Breast epithelium (tissue), 4 donors: ENCODE measurements at places on chromosomes 4 and X.

- no peak for DNase-seq
Measured at GRCh38 chrX:154804261-154804956, 876 bp downstream of the MPP1 start.

- no peak for DNase-seq
Measured at GRCh38 chr4:89295415-89295927, 12.1 kb downstream of the GPRIN3 start.

DNA sequence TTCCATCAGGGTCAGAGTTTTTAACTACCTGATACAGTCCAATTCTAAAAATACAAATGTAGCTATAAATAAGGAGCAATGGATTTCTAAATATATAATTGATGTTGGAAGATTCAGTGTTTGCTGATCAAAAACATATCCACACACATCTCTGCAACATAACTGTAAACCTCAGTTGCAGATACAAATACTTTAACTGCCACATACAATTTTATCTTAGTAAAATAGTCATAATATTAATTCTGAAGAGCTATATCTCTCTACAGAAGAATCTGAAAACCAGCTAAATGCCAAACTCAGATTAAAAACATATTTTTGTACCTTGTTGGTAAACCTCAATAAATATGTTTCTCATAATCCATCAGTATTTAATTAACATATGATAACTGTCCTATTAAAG is 674.3 kb upstream of the INTU start:
- DNase-seq, result no peak

DNA sequence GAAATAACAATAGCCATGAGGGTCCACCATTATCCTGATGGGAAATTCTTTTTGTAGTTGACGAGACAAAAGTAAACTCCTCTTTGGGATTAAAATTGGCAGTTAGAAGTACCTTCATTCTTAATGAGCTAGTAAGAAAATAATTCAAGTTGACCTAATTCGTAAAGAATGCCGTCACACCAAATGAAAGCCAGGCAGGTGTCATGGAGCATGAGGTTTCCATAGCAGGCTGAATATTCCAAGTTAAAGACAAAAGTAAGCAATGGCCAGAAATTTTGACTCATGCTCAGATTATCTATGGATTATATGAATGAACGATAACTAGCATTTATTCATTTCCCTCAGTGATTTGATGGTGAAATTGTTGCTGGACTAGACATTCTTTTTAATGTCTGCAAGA is 192.2 kb upstream of the FAT1 start:
- DNase-seq, result no peak

- DNase-seq, result no peak
Measured at GRCh38 chr4:96145601-96146000, 305.7 kb downstream of the PDHA2 start.

DNA sequence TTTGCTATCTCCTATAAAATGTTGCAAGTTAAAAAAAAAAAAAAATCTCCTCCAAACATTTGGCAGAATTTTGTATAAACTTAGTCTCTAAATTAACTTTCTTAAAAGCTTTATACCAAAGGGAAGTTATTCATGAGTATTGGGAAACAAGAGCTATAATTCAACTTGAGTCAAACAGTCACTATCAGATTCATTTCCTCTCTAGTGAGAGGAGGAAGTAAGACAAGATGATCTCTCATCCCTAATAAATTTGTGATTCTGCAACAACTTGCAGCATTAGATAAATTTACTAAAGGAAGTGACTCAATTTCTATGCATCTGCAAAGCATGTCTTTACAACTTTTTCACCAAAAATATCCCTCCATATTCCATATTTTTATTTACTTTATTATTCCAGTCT is 135.4 kb upstream of the GNPDA2 start:
- no peak for DNase-seq

- no peak for DNase-seq
Measured at GRCh38 chrX:53732797-53733196, 46.3 kb upstream of the HUWE1 start.

DNA sequence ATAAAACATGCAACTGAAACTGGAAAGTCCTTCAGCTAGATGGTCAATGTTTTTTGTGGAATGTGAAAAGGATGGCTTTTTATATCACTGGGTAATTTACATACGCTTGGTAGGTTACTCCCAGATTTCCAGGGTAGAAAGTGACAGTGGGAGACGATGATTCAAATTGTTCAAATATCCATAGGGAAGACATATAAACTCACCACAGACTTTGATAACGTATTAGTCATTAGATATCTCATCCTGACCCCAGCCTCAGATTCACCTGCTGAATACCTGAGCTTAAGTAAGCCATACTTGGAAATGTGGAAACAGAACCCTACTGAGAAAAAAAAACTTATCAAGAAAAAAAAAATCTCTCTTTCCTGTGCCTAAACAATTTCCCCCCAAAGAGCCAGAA is 169.4 kb downstream of the ZNF674 start:
- DNase-seq, result no peak

DNA sequence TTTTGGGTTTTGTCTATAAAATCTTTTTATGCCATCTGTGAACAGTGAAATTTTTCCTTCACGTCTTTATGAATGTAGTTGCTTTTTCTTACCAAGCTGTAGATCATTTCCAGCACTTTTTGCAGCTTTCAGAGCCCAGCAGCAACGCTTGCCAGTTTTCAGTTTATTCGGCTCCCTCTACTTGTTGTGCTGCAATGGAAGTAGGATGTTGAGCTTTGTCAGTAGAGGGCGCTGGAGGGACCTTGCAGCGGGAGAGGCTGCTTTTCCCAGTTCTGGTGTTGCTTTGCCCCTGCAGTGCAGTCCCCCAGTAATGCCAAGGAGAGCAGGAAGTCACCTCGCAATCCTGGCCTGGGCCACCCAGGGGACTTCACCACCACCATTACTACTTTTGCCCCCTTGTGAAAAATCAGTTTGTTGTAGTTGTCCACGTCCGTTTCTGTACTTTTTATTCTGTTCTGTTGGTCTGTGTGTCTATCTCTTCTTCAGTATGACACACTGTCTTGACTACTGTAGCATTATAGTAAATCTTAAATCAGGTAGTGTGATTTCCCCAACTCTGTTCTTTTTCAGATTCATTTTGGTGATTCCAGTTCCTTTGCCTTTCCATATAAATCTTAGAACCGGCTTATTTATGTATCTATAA is 21.8 kb downstream of the CMC4 start:
- no peak for DNase-seq

GRCh38 chr4:109359040-109359646 is 56.7 kb upstream of the COL25A1 start:
- no peak for DNase-seq

DNA sequence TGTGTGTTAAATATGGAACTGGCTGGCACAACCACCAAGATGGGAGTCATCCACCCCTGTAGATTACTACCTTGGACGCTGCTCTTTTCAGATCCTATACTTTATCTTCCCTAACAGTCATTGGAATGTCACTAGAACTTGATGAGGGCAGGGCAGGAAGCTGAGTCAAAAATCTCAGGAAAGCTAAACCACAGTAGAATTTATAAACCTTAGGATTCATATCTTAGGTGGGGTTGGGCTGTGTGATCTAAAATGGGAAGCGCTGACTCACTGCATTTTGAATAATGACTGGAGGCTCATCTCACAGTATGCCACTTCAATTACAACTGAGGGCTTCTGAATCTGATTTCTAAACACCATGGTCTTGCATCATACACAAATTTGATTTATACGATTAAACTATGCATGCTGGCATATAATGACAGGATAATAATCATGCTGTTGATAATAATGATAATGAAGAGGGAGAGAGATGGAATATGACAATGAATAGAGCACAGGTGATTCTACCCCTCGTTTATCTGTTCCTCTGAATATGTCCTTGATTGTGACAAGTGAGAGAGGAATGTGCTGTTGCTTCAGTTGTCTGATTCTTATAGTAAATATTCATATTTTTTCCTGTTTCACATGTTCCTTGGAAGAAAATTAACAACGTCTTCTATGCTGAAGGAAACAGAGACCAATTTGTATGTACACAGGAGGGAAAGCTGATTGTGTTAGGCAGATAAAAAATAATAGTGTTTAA is 270.3 kb upstream of the HS3ST1 start:
- no peak for DNase-seq

- DNase-seq, result no peak
Measured at GRCh38 chr4:165834116-165834515, 38.9 kb upstream of the TLL1 start.
